Activated naive CD8-positive, alpha-beta T cell treated with anti-CD3 and anti-CD28 coated beads for 36 hours (primary cell): ENCODE measurements at places on chromosomes 1 and 21.

DNA sequence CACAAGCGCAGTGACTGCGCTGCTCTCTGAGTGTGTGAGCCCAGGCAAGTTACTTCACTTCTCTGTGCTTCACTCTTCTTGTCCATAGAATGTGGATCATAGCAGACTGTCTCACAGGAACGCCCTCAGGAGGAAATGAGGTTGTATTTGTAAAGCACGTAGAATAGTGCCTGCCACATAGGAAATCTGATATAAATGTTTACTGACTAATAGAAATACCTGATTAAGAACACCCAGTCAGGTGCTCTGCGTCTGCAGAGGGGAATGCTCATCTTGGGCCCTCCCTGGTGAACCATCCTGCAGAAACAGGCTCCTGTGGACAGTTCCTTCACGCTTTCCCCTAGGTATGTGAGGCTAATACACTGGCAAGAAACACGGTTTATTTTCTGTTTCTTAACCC lies 100.3 kb downstream of the BEND5 start:
- no peak for DNase-seq

DNA sequence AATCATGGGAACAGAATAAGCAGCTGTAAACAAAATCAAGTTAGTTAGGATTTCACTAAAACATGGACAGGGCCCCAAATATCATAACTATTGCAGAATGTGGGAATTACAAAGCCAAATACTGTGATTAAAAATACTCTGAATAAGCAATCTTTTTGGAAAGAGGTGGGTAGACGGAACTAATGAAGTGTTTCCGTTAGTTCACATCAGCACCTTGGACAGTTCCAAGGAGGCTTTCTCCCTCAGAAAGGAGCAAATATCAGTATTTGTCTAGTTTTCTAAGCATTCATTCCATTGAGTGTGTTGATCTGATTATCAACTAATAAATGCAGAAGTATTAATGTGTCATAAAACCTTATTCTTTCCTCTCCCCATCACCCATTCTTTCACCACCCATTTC lies 97.4 kb downstream of the FAM78B start:
- DNase-seq, result no peak

DNA sequence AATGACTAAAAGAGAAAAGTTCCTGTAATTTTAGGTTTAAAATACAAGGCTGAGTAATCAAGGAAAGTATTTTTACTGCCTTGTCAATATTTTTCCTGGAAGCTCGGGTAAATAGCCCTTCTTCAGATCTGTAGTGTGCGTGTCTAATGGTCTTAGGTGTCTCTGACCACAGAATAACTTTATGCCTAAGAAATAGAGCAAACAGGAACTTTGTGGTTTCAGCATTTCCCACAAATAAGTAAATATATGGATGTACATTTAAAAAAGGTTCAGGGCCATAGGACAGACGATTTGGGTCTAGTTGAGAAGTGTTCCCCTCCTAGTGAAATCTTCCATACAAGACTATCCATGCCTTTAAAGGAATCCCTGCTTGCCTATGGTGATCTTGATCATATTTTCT lies 107.0 kb downstream of the ZC3H11B start:
- DNase-seq, result no peak

- DNase-seq, result no peak
These were observed 14.1 kb downstream of the VAMP4 start for GRCh38 chr1:171727778-171728177.

GRCh38 chr1:9670085-9670484 lies 18.6 kb downstream of the PIK3CD start:
- DNase-seq, result no peak

DNA sequence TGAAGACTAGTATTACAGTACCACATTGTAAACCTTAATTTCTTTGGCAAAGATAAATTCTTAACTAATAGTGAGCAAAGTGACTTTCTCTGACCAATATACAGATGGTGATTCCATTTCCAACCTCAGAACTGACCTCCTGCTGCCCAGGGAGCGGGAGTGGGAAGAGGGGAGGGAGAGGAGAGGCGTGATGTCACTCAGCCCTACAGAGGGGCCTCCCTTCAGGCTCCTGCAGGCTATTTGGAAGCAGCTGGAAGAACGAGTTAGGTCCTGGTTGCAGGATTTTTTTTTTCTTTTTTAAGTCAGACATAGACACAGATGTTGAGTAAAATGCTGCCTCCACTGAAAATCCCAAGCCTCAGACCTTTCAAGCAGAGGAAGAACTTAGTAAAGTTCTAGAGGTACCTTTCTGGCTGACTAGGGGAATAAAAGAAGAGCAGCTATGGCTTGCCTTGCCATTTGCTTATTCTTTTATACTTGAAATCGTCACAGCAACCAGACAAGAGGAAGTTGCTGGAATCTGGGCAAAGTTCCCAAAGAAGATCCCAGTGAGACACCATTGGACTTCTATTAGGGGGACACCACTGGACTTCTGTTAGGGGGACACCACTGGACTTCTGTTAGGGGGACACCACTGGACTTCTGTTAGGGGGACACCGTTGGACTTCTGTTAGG lies 54.5 kb downstream of the EXO1 start:
- no peak for DNase-seq

DNA sequence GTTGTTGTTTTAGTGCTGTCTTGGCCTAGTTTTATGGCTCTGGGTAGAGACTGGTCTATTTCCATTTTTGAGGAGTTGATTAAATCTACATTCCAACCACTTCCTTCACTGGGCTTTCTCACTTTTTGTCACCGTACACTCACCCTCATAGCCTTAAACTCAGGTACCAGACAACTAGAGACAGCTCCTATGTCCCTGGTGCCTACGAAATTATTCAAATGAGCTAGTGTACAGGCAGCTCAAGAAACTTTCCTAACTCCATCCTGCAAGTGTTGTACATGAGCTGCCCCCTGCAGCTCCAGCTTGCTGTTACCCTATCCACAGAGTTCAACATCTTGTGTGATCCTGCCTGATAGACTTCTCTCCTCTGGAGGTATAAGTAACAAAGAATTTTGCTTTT lies 704.8 kb upstream of the RGS18 start:
- no peak for DNase-seq

DNA sequence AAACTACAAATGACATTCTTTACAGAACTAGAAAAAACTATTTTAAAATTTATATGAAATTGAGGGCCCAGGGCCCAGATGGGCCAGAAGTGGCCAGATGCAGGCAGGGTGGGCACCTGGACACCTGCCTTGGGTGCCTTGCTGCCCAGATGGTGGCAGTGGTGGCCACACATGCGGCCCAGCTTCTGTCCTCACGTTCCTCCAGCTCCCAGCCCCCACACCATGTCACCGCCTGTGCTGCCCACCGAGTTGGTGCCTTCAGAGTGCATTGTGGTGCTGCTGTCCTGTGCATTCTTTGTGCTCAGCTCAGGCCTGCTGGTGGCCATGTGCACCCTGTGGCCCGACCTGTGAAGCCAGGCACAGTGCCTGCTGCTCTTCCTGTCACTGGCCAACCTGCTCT lies 216.8 kb upstream of the CXADR start:
- DNase-seq, result no peak

DNA sequence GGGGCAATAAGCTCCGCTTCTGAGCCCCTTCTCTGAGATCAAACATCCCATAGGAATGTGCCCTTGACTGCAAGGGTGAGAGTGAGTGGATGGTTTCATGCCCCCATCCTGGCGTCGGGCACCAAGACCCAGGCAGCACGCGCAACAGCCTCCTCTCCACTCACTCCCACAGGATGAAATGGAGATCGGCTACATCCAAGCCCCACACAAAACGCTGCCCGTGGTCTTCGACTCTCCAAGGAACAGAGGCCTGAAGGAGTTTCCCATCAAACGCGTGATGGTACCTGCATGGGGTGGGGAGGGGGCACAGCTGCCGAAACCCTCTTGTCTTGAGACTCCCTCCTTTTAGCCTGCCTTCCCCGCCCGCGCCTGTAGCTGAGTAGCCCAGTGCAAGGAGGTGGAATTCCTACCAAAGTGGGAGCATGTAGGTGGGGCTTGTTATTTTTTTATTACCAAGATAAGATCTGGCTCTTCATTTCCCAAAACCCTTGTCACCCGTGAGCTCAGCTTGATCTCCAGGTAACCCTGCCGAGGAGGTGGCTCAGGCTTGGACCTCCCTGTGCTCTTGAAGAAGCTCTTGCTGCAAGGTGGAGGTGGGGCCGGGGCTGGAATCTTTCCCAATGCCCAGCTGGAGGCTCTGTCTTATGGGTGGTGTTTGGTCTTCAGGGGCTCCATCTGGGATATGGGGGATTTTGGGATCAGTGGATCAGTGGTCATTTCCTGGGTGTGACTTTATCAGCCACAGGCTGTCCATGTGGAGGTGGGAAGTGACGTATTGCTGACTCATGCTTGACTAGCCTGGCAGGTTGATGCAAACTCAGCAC lies 24.0 kb upstream of the PADI6 start:
- no peak for DNase-seq

DNA sequence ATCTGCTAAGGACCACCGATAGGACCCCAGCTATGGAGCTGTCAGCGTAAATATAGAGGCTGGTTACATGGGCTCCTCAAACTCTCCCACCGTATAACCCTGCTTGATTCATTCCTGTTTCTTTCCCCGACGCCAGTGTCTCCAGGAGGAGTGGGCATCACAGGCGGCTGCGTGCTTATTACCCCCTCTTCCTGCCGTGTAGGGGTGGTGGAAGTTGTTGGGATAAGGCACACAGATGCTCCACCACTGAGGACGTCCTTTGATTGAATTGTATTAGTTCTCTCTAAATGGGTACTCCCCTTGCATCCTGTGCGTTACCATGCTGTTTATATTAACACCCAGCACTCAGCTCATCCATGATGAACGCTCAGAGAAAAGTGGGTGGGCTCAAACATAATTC lies 104.6 kb downstream of the ZBTB18 start:
- DNase-seq, result no peak

- no peak for DNase-seq
These were observed 36.7 kb downstream of the CRB1 start for GRCh38 chr1:197304638-197305200.

GRCh38 chr1:118960567-118961136 lies 27.5 kb downstream of the TBX15 start:
- no peak for DNase-seq

GRCh38 chr1:180947901-180948640 lies 35.4 kb downstream of the KIAA1614 start:
- no peak for DNase-seq
